ENCODE measurements at places on chromosomes 6 and 20.

DNA sequence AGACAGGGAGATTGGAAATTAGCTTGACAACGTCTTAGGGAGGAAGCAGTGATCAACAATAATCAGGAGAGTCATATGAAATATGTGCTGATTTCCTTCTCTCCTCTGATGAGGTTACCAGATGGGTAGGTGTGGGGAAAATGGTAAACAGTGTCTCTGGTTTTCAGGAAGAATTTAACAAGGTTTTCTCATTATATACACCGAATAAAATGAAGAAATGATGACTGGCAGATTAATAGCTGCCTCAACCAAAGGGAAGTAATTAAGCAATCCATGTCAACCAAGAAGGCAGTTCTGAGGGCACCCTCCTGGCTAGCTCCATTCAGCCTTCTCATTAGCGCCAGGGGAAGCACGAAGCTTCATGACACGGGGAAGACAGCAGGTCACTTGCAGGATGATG is 12.7 kb upstream of the RAMACL start:
- no peak for DNase-seq

- DNase-seq = no peak
Observed at GRCh38 chr20:8693709-8694108, 375.2 kb upstream of the PLCB4 start.

DNA sequence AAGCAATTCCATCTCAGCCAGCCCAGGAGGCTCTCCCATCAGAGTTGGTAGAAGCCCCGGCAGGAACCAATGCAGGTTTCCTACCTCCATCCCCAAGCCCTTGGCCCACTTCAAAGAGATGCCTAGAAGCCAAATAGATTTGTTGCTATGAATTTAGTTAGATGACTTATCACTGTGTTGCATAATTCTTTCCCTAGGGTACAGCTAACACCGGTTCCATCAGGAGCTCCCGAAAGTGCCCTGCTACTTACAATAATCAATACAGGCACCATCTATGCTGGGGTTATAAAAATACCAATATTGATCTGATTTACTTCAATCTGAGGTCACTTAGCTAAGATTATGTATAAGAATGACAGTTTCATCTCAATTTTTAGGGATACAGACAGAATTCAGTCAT is 113.0 kb downstream of the MAP7 start:
- no peak for DNase-seq

DNA sequence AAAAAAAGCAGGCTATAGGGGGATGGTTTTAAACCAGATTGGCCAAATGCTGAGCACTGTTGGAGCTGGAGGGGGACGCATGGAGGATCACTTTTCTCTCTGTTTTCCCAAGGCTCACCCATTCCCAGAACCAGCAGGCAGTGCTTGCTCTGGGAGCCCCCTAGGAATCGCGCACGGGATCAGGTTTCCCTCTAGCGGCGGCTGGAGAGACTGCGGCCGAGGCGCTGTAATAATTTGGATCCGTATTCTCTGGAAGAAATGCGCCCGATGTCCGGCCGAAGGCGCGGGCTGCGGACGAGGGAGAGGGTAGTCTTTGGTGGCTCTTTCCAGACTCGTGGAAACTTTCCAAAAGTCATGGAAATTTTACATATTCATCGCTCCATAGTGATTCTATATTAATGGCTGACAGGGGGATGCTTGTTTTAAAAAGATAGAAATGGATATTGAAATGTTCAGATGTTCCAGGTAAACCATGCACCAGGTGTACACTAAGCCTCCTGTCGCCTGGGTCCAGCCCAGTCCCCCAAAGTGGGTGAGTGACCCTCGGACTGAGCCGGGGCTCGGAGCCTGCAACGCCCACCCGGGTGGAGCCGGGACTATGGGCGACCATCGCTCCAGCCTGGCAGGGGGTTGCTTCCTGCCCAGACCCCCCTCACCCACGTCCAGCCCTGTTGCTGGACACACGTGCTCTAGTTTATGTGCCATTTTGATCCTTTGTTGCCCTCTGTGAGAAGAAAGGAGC is 78.7 kb upstream of the PHACTR3 start:
- peak; percentile 4 for DNase-seq

DNA sequence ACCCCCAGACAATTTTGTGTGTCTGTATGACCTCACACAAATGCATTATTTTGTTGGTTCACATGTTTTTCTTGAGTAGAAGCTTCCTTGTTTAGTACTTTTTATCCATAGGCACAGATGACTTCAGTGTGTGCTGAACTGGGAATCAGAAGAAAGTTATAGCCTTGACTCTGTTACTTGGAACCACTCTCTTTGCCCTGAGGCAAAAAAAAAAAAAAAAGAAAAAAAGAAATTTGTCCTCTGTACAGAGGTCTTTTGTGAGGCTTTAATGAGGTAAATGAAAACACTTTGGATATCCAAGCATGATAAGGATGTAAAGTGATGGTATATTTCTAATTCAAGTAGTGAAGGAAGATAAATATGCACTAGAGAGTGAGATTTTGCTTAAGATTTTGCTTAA is 51.9 kb downstream of the TRMT11 start:
- no peak for DNase-seq

- no peak for DNase-seq
Observed at GRCh38 chr20:42125426-42125825, 507.2 kb upstream of the CHD6 start.

GRCh38 chr6:101000341-101000740 is 119.2 kb upstream of the ASCC3 start:
- peak; percentile 48 for DNase-seq

DNA sequence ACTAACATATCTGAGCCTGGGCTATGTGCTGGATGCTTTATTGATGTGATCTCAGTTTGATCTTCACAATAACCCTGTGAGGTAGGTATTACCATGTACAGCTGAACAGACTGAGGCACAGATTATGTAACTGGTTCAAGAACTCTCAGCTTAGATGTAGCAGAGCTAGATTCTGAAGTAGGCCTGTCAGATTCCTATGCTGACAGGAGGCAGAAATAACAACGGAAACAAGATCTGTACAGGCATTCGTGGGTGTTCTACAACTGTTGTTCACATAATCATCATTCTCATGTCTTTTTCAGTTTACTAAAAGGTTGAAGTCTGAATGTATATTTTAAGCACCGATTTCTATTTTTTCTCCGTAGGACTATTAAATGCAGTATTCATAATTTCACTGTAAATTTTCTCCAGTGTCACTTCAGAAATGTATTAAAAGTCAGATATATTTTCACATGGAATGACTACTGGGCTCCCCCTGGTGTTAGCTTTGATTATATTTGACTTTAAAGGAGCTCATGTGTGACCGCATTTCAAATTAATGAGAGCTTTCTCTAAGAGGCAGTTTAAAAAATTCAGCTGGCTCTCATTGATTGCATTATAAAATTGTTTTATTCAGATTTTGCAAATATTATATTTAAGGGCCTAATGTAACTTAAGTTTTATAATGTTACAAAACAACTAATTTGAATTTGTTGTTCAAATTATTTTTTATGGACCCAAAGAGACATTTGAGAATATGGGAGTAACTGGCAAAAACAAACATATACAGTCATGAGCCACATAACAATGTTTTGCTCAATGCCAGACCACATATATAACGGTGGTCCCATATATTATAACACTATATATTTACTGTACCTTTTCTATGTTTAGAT is 36.4 kb upstream of the SLC17A4 start:
- peak; percentile 2 for DNase-seq

DNA sequence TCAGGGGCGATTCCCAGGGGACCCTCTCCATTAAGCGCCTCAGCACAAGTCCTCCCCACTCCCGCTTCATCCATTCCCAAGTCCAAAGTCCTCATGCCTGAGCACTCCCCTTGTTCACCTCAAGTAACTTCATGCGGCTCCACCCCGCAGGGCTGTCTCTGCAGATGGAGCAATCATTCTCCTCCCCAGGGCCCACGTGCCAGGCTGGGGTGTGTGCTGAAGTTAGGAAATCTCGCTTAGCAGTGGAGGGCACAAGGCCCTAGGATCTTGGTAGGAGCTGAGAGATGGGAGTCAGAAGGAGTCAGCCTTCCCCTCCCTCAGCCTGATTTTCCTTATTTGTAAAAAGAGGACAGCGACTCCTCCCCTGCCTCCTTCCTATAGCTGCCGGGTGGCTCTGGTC is 3.5 kb downstream of the TGM3 start:
- DNase-seq = peak; percentile 79

- DNase-seq = no peak
Observed at GRCh38 chr6:12112540-12113189, 100.6 kb downstream of the HIVEP1 start.

- no peak for DNase-seq
Observed at GRCh38 chr6:150086026-150086425, 17.1 kb upstream of the ULBP3 start.

DNA sequence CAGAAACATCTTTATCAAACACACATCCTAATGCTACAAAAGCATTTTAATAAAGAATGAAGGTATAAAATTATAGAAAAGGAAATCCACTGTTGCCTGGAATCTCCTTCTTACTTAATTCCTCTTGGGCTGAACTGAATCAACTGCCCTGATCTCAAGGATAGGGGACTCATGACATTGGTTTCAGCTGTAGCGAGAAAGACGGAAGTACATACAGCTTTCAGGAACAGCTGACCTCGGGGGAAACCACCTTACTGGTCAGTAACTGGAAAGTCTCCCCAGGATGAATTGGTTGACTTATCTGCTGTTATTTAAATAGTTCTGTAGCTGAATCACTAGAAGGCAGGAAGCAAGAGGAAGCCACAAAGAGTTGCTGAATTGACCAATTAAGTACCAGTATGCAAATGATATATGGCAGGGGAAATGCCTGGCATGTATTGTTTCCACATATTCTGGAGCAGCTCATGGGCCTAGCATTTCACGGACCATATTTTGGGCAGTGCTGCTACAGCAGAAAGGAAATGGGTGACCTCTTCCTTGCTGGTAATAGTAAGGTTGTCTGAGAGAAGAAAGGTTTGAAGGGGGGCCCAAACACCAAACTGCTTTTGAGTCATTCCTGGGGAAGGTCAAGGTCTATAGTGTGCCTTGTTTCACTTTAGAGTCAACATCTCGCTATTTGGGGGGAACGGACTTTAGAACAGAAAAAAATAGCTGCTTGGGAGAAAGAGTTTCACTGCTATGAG is 43.7 kb upstream of the MAP7 start:
- peak; percentile 87 for DNase-seq

- DNase-seq = no peak
Observed at GRCh38 chr6:132708771-132709170, 5.1 kb downstream of the VNN1 start.

DNA sequence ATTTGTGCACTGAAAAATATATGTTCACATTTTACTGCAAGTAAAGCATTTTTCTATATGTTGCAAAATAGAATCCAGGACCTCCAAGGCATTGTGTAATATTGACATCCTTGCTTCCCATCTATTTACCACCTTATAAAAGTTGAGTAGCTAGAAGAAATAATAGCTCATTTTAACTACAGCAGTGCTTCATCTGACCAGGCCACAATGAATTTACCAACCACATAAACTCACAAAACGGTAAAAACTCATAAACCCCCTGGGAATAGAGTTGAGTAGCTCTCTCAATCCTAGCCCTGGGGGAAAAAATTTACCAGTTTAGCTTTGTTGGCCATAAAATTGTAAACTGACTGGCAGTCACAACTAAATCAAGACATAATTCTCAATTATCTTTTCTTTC is 3.9 kb downstream of the ATXN1 start:
- no peak for DNase-seq

DNA sequence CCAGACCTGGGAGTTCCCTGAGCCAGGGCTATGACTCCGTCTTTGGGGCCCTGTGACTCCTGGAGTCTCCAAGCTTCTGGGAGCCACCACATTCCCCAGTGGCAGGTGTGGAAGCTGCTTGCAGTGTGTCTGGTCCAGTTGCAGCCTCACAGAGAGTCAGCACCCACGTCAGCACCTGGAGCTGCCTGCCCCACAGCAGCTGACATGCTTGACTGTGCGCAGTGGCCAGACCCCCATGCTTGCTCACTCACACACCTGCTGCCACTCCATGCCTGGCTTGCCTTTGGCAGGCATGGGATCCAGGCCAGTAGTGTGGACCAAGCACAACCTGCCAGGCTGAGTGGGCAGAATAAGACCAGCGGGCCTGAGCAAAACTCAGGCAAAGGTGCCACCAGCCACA is 31.0 kb upstream of the ASIP start:
- DNase-seq = no peak

DNA sequence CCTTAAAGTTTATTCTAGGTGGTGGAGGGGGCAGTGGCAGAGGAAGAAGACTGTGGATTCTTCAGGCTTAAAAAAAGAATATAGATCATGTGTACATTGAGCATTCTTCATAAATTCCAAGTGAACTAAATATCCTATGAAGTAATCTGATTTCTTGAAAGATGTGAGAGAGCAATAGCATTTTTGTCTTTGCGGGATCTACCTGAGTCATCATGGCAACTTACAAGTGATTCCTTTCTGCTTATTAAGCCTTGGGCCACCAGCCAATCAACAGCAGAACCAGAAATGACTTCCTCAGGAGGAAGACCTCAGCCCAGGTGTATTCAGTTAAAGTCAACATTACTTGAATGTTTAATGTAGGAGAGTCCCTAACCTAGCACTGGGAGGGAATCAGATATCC is 756.9 kb downstream of the TFAP2A start:
- DNase-seq = no peak

GRCh38 chr6:13302751-13303667 is 25.3 kb downstream of the TBC1D7 start:
- peak; percentile 97 for DNase-seq

GRCh38 chr6:37056439-37057127 is 51.1 kb downstream of the FGD2 start:
- no peak for DNase-seq

DNA sequence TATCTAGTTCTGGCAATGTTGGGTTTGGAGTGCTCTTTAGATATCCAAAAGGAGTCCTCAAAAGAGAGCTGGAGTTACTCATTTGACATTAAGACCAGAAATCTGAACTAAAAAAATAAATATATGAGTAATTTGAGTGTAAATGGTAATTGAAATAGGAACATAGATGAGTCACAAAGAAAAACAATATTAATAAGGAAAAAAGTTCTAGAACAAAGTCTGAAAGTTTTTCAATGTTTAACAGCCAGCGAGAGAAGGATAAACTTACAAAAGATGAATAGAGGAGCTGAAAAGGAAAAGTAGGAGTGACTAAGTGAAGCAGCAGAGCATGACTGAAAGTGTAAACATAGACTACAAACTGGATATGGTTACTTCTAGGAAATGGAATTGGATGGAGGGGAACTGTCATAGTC is 46.8 kb downstream of the EPM2A start:
- no peak for DNase-seq
